ENCODE measurements at places on chromosomes 12 and 14.

GRCh38 chr12:26124446-26125399 is at the start of gene BHLHE41:
Gene BHLHE41, minus strand, starts transcription at chr12:26125037. Its CDS starts 258 bp downstream, at chr12:26124779.
- peak; percentile 80 for DNase-seq

- DNase-seq: no peak
Measured at GRCh38 chr12:102043928-102044327, 17.9 kb downstream of the WASHC3 start.

DNA sequence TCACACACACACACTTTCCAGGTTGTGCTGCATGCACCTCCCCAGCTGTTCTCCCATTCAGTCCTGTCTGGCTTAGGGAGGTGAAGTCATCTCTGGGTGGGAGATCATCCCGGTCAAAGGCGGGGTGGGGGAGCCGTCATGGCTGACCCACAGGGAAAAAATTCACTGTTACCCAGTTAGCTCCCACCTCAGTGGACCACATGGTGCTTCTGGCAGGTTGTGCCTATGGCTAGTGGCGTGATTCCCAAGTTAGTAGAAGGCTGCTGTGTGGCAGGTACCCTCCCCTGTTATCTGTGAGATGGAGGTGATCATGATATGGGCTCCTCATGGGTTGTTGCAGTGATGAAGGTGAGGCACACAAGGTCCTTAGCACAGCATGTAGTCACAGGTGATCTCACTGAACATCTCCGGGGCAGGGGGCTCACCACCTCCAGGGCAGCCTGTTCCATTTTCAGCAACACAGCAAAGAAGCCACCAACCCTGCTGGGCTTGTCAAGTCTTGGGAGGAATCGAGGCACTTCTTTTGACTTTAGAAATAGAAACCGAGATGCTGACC is 154.9 kb upstream of the CCND2 start:
- DNase-seq: no peak

DNA sequence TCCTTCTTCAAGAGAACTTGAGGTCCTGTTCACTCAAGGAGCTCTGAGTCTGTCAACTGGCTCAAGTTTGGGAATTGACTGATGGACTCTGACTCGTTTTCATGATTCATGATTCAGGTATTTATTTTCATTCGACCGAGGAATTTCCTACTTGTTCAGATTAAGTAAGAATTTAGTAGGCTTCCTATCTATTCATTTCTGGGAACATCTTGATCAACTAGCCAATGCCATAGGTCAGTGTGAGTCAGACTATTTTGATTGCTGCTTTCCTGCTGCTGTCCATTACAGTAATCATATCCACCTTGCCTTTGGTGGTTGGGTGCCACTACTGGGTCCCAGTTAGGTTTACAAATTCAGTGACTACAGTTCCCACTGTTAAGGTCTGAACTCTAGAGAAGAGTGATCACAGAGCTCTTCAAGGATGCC is 6.1 kb downstream of the FAM186A start:
- DNase-seq: peak; percentile 72

DNA sequence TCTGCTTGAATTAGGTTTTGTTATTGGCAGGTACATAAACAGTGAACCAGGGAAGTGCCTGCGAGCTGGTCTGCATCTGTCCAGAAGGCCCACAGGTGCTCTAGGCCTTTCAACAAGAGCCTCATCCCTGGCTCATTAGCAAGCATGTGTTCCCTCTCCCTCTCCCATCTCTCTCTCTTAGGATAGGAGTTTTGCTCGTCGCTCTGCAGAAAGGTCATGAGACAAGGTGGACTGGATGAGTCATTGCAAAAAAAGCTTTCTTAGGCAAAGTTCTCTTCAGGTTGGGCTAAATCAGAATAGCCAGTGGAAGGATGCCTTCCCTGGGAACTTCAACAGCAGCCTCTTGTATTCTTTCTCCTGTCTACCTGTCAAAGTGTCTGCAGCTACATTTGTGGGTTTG is 14.6 kb upstream of the PRMT8 start:
- DNase-seq: peak; percentile 27

DNA sequence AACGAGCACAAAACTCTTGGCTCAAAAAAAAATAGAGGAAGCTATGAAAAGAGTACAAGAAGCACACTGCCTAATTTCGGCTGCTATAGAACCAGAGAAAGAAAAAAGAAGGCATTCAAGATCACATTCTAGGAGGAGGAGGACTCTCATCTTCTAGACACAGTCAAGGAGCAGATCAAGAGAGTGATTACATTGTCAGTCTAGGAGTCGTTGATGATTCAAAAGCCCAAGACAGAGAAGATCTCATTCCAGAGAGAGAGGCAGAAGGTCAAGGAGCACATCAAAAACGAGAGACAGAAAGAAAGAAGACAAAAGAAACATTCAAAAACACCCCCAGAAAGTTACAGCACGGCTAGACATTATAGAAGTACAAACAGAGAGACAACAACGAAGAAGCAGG is 131.8 kb upstream of the AEBP2 start:
- no peak for DNase-seq

All from SW480 (cell line).